ENCODE measurements at places on chromosomes 7 and 10.

- DNase-seq, result no peak
These were observed 5.9 kb upstream of the GPAM start for GRCh38 chr10:112189465-112189864.

- no peak for DNase-seq
These were observed 83.3 kb upstream of the DYNC1I1 start for GRCh38 chr7:95688931-95689495.

DNA sequence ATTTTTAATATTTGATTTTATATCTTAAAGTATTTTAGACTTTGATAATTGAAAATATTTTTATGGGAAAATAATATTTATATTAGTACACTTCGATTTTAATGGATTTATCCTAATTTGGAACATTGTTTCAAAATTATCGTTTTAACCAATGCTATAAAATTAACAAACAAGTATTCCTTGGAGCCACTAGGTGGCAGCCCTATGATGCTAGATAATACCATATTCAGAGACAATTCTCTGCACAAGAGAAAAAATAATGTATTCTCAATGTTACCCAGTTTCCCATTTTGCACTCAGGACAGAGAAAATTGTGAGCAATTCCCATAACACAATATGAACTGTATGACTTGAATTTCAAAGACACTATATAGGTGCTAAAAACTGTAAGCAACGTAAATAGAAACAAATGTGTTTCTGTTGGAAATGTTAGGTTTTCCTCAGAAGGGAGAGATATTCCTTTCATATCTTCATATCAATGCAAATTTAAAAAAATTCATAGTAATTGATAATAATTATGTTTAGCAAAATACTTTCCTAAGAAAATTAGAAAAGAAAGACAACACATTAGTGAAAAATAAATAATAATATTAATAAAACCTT, 237.8 kb downstream of the SEMA3E start:
- no peak for DNase-seq

DNA sequence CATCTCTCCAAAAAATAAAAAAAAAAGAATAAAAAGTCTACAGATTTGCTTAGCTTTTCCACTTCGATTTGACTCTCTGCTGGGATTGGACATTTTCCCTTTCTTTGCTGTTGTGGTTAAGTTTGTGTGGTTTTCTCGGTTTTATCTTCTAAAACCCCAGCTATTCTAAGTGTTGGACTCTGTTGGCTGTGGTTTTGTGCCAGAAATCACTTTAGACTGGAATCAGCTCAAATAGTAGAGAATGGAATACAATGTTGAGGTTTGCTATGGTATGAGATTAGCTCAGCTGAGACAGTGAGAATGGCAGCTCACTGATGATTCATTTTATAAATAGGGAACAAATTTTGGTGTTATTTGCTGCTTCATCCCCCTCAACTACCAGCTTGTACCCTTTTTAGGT, 116.0 kb downstream of the BUB3 start:
- DNase-seq, result no peak

DNA sequence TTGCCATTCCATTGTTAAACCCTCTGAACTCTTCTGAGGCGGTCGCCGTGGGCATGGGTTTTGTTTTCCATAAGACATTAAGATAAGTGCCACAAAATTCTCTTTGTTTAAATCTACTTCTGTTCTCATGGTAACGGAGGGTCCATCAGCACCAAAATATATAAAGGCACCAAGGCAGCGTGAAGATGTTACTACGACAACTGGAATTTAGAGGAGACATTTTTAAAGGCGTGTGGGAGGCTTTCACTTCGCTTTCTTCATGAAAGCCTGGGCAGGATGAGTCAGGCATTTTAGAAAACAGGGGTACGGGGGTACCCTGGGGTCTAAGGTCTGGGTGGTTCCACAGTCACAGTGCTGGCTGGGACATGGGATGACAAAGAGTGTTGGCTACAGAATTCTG, 34.0 kb downstream of the SMKR1 start:
- DNase-seq, result no peak

GRCh38 chr7:39670934-39671333, 47.6 kb downstream of the RALA start:
- no peak for DNase-seq

- DNase-seq, result no peak
These were observed 626.0 kb downstream of the ACTR3B start for GRCh38 chr7:153385502-153385901.

- no peak for DNase-seq
These were observed 32.2 kb upstream of the SEMA3A start for GRCh38 chr7:84226759-84227158.

DNA sequence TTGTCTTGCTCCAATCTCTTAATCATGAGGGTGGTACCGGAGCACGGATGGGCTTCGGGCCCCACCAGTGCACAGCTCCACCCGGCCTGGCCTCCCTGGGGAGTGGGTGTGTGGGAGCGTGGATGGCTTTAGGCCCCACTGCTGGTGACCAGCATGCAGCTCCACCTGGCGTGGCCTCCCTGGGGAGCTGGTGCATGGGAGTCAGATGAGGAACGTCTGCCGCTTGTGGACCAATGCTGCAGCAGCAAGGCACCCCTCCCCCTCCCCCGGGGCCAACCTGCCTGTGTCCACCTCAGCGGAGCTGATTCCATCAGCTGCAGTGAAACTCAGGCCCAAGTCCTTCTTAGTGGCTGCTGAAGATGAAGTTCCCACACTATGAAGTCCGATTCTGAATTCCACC, 511.4 kb downstream of the PTPRN2 start:
- DNase-seq, result no peak

GRCh38 chr7:15782656-15783055, 96.2 kb upstream of the MEOX2 start:
- DNase-seq, result no peak

DNA sequence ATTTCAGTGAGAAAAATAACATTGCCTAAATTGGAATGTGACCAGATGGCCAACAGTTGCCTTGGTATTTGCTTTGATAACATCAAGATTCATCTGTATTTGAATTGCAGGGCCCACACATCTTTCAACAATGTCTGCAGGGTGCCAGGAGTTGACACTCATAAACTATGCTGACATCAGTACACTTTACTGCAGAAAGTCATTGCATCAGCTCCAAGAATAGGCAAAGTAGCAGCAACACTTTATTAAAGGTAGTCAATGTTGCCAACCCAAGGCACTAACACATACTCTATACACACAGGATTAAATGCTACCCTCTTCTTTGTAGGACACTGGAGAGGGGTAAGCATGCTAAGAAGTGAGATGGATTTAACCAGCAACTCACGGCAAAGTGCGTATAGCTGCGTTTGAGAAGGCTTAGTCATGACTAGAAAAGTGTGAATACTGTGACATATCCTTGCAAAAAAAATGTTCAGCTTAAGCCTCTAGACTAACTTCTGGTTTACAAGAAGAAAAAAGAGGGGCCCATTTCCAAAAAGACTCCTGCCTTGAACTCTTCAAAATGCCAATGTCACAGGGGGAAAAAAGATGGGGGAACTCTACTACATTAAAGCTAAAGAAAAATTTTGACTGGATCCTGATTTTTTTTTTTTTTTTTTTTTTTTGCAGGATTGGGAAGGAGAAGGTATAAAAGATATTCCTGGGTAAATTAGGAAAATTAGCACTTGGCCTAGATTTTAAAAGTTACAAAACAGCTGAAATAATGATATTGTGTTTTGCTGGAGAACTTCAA, 2.2 kb downstream of the BBIP1 start:
- DNase-seq, result no peak

GRCh38 chr7:26958834-26959233, 94.4 kb upstream of the SKAP2 start:
- no peak for DNase-seq

- DNase-seq, result no peak
These were observed 105.0 kb downstream of the ADAM12 start for GRCh38 chr10:126283307-126283706.

GRCh38 chr7:16759840-16760239, 6.3 kb downstream of the TSPAN13 start:
- DNase-seq, result no peak

- no peak for DNase-seq
These were observed 50.8 kb upstream of the RSU1 start for GRCh38 chr10:16867990-16868389.

GRCh38 chr10:131729938-131730660, 170.7 kb upstream of the PPP2R2D start:
- no peak for DNase-seq

DNA sequence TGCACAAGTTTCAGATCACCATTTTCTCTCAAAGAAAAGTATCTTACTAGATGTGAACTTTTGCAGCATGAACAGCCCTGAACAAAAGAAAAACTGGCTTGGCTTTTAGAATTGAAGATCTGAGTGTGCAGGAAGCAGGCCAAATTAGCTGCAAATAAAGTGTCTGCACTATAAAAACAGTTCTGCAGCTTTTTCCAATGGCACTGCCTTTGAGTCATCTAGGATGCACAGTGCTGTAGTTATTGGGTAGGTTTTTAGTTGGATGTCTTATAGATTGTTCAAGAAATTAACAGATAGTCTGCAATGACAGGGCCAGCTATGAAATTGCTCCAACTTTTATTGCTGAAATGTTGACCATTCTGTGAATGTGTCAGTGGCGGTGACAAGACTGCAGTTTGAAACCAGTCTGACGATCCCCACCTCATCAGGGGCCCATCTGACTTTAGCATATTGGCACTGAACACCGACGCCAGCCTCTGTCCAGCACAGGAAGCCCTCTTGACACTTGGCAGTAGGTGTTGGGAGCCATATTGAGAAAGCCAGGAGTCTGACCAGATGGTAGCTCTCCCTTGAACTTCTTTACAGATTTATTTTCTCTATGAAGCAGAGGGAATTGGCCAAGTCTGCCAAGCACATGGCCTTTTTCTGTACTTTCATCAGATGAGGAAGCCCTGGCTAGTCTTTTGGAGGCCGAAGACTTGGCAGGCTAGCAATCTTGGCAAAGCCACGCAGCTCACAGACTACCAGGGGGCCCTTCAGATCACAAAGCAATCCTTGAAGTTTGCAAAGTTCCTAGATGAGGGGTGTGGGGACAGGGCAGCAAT, 490.6 kb downstream of the NEBL start:
- DNase-seq, result no peak

- DNase-seq, result no peak
These were observed 131.9 kb downstream of the KCNMA1 start for GRCh38 chr10:77505431-77506334.

DNA sequence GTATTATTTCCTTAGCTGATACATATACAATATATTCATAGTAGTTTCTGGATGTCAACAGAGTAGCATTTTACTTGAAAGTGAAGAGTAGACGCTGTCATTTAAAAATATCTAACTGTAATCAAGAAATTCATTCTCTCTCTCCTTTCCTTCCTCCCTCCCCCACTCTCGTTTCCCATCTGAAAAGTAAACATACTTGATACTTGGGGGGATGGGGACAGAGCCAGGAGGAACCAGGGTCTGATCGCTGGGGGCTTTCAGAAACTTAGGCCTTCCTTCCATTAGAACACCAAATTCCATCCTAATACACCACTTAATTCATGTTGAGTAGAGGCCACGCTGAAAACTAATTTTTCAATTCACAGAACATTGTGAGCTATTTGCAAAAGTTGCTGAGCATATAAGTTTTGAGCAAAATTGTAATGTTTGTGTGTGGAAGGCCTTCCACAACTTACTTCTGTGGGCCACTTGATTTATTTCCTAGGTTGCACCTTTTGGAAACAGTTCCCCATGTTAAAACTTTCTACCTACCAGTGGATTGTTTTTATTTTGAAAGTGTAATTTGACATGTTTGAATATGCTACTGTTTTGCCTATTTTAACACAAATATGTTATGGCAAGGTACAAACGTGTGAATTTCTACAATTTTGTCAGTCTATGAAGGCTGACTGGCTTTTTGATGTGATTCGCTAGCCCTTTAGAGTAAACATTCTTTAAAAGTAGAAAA, 35.2 kb downstream of the CNPY1 start:
- DNase-seq, result no peak

DNA sequence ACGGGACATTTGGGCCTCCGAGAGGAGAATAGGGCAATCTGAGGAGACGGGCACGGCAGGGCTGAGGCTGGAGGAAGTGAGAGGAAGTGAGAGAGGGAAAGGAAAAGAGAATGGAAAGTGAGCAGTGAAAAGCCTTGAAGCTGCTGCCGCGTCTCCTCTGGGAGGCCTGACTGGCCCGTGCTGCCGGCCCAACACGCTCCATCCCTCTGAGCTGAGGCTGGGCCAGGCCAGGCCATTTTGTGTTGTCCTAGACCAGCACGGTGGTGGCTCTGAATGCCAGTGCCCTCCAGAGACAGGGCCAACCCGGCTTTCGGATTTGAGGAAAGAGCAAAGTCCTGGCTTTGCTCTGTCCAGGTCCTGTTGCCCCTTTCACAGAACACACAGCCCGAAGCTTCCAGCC, 361.1 kb upstream of the SHH start:
- no peak for DNase-seq

DNA sequence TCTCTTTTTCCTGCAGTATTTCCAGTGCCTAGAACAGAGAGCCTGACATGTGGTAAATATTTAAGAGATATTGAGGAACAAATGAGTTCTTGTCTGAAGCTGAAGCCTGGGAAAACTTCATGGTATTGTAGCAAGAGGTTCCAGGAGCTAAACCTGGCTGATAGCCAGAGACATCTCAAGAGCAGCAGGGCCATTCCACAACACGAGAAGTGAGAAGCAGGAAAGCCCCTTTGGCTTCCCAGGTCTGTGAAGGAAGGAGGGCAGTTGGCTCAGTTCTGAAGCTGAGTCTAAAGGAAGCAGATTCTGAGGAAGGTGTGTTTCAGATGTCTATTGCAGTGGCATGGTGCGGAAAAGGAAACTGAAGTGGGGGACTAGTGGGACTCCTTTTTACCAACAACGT, 63.8 kb upstream of the FAM204A start:
- DNase-seq, result no peak

DNA sequence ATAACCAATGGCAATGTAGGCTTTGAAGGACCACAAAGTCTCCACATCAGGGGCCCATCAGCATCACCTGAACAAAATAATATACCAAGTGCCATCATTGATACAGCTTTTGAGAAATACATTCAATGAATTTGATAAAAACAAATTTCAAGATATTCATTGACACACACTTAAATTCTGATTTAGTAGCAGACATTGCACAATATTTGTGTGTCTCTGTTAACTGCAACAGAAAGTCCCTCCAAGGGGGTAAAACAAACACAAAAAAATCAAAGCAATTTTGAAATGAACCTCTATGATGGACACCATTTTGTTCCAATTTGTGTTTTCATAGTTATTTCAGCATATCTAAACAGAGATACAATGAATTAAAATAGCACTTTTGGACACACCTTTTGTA, 86.8 kb upstream of the RSU1 start:
- DNase-seq, result no peak

DNA sequence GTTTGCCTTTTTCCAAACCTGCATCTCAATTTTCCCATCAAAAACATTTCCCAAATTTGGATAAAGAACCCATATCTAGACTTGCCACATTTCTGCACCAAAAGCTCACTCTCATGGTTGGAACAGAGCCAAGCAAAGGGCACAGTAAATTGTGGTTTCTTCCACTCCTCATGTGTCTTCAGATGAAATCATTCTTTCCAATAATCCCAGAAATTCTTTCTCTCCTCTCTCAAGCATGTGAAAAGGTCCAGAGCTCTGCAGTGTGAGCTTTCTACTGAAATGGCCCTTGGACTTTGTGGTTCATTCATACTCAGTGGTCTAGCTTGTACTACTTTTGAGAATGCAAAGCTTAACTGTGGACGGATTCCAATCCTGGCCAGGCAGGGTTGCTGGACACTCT, 19.8 kb downstream of the PRSS2 start:
- no peak for DNase-seq

GRCh38 chr10:77643795-77644468, 6.3 kb upstream of the KCNMA1 start:
- no peak for DNase-seq

- peak; percentile 22 for DNase-seq
These were observed 1.0 kb upstream of the CBLL1 start for GRCh38 chr7:107742678-107743566.

GRCh38 chr10:5013385-5013784, 9.7 kb upstream of the AKR1C2 start:
- no peak for DNase-seq

All from stimulated activated CD8-positive, alpha-beta memory T cell treated with anti-CD3 and anti-CD28 coated beads, Interleukin-7, amount 100 ng/mL, for 1 hour (primary cell).